ENCODE measurements at places on chromosomes 5 and 9. TPM values are rescaled to one million over a fixed set of nuclear protein-coding genes. Genes with fewer than 3 reads are reported as not detected.

Gene ADAMTSL2
- 4.8 TPM for total RNA-seq

Gene PIP5KL1
- total RNA-seq = 2.3 TPM

Gene IGIP
- total RNA-seq = 16.2 TPM

Gene ITGA1
- 107 TPM for total RNA-seq

Gene ANKRD34B
- not detected for total RNA-seq

Gene LHFPL2
- 99.6 TPM for total RNA-seq

Gene CLIC3
- total RNA-seq = 3.3 TPM

Gene TRIM7
- 0.69 TPM for total RNA-seq

Gene SLC36A2
- not detected for total RNA-seq

Gene FIBCD1
- 26.0 TPM for total RNA-seq

Gene PAEP
- total RNA-seq = not detected

Gene ZNF454
- 3.6 TPM for total RNA-seq

Gene FAM169A
- 0.74 TPM for total RNA-seq

Gene CDO1
- 0.59 TPM for total RNA-seq

Gene CARTPT
- total RNA-seq = not detected

Gene SEMA5A
- 19.3 TPM for total RNA-seq

Gene EMB
- 5.0 TPM for total RNA-seq

Gene PCYOX1L
- 17.5 TPM for total RNA-seq

Gene FGF1
- 3.3 TPM for total RNA-seq

Gene CNTFR
- not detected for total RNA-seq

Gene PCDHA6
- 0.60 TPM for total RNA-seq

Gene HACD4
- 4.2 TPM for total RNA-seq

Gene GFI1B
- not detected for total RNA-seq

Gene MAN2A1
- 124 TPM for total RNA-seq

Gene NKD2
- not detected for total RNA-seq

Gene HAVCR2
- not detected for total RNA-seq

Gene CDKN2B
- 74.0 TPM for total RNA-seq

Gene MEGF10
- total RNA-seq = 0.14 TPM

Gene LCN1
- 0.59 TPM for total RNA-seq

Gene CAMK4
- 10.3 TPM for total RNA-seq

Gene FOXD4L3
- total RNA-seq = not detected

Gene ERP44
- 21.4 TPM for total RNA-seq

Gene NTRK2
- under 0.01 TPM for total RNA-seq

Gene HDHD3
- 8.3 TPM for total RNA-seq

Gene ACOT12
- not detected for total RNA-seq

Gene DBN1
- 180 TPM for total RNA-seq
